ENCODE measurements at places on chromosomes 13 and 19. TPM values are rescaled to one million over a fixed set of nuclear protein-coding genes. Genes with fewer than 3 reads are reported as not detected.

GRCh38 chr13:113851480-113851803, 12.4 kb downstream of the GAS6 start:
- no peak overlapping the region for H3K4me3 ChIP-seq
- peaks cover 79% of the 10 kb centered on the region for H3K4me1 ChIP-seq
- no peaks in the 10 kb centered on the region for H3K27me3 ChIP-seq
- H3K36me3 ChIP-seq, result peaks cover 7% of the 10 kb centered on the region
- H3K27ac ChIP-seq, result peak overlapping the region; percentile 77

DNA sequence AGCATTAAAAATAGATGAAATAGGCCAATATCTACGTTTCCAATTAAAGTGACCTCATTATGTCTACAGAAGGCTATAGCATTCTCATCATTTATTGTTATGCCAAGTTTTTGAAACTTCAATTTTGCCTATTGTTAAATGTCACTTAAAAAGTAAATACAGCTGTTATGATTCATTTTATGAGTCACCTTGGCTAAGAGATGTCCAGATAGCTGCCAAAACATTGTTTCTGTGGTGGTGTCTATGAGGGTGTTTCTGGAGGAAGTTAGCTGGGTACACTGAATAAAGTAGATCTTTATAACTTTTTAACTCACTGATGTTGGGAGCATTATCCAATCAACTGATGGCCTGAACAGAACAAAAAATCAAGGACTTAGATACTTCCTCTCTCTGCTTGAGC, 1209.7 kb upstream of the PCDH9 start:
- H3K4me3 ChIP-seq, result no peak overlapping the region
- no peak for DNase-seq
- no peaks in the 10 kb centered on the region for H3K27me3 ChIP-seq
- H3K36me3 ChIP-seq, result no peaks in the 10 kb centered on the region
- no peaks in the 10 kb centered on the region for H3K4me1 ChIP-seq
- H3K27ac ChIP-seq, result no peak overlapping the region

GRCh38 chr19:55689411-55690108, 14.5 kb downstream of the EPN1 start:
- DNase-seq, result no peak
- no peaks in the 10 kb centered on the region for H3K4me1 ChIP-seq

GRCh38 chr13:113151745-113152690, 6.4 kb upstream of the PROZ start:
- peaks cover 24% of the 10 kb centered on the region for H3K4me1 ChIP-seq
- H3K4me3 ChIP-seq, result peak overlapping the region; percentile 60
- no peaks in the 10 kb centered on the region for H3K27me3 ChIP-seq

- H3K36me3 ChIP-seq, result no peaks in the 10 kb centered on the region
- H3K4me3 ChIP-seq, result no peak overlapping the region
- peaks cover 10% of the 10 kb centered on the region for H3K4me1 ChIP-seq
- H3K27ac ChIP-seq, result no peak overlapping the region
- H3K27me3 ChIP-seq, result no peaks in the 10 kb centered on the region
Measured at GRCh38 chr19:45955905-45956608, 17.6 kb downstream of the NOVA2 start.

Gene PRTN3
- total RNA-seq, result not detected

GRCh38 chr19:14325863-14326262, 55.4 kb upstream of the ADGRE5 start:
- H3K4me3 ChIP-seq, result no peak overlapping the region
- H3K27me3 ChIP-seq, result no peaks in the 10 kb centered on the region
- no peak for DNase-seq
- H3K36me3 ChIP-seq, result no peaks in the 10 kb centered on the region
- no peak overlapping the region for H3K27ac ChIP-seq
- H3K4me1 ChIP-seq, result no peaks in the 10 kb centered on the region

DNA sequence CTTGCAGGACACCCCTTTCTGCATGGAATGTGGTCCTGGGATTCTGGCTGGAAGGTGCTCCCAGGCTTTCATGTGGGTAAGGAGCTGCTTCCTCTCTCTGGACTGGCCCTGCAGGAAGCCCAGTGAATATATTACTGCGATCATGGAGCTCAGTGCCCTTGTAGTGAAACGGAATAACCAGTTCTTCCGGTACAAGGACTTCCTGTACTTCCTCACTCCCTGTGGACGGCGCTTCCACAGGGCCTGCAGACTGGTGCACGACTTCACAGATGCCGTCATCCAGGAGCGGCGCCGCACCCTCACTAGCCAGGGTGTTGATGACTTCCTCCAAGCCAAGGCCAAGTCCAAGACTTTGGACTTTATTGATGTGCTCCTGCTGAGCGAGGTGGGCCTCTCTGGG, 8.0 kb downstream of the CYP4F8 start:
- no peak for DNase-seq
- no peak overlapping the region for H3K27ac ChIP-seq
- no peaks in the 10 kb centered on the region for H3K27me3 ChIP-seq
- no peak overlapping the region for H3K4me3 ChIP-seq

DNA sequence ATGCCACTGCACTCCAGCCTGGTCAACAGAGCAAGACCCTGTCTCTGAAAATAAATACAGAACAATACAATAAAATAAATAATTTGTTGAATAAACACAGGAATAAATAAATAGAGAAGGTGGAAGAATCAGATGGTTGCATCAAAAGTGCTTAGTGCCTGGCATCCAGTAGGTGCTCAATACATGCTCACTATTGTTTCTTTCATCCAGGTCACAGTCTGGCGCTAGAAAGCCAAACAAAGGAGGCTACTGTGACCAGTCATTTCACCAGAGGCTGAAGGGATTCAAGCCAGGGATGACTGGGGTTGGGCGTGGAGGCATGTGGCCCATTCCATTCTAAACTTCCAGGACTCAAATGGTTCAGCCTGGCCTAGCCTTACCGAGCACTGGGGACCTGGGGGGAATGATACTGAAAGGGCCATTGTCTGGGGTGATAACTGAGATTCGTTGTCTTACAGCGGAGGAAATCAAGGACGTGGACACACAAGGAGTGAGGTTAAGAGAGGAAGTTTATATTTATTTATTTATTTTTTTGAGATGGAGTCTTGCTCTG, 3.6 kb upstream of the NDUFB7 start:
- no peak overlapping the region for H3K4me3 ChIP-seq
- no peak overlapping the region for H3K27ac ChIP-seq
- peaks cover 28% of the 10 kb centered on the region for H3K4me1 ChIP-seq
- no peaks in the 10 kb centered on the region for H3K27me3 ChIP-seq
- no peaks in the 10 kb centered on the region for H3K36me3 ChIP-seq

GRCh38 chr19:44847144-44848035, 1.3 kb downstream of the NECTIN2 start:
- DNase-seq, result no peak
- H3K4me3 ChIP-seq, result peak overlapping the region; percentile 90
- peaks cover 58% of the 10 kb centered on the region for H3K4me1 ChIP-seq
- H3K27me3 ChIP-seq, result no peaks in the 10 kb centered on the region
- H3K36me3 ChIP-seq, result no peaks in the 10 kb centered on the region

DNA sequence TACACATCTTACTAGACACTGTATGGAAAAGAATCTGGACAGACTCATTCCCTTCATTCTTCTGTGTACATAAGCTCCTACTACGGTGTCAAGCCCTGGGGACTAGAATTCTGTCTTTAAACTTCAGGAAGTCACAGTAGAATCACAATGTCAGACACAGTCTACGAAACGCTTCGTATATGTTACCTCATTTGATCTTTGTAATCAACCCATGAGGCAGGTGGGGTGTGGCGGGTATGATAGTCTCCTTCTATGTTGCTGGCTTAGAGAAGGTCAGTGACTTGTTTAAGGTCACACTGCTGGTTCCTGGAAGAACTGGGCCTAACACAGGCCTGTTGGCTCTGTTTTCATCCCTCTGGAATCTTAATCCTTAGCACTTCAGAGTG, 32.2 kb upstream of the TPT1 start:
- H3K36me3 ChIP-seq, result no peaks in the 10 kb centered on the region
- no peak for DNase-seq
- H3K4me3 ChIP-seq, result no peak overlapping the region
- H3K27me3 ChIP-seq, result no peaks in the 10 kb centered on the region
- H3K27ac ChIP-seq, result no peak overlapping the region

Gene SHC2
- total RNA-seq, result 26.0 TPM

Gene PRR19
- total RNA-seq, result not detected

DNA sequence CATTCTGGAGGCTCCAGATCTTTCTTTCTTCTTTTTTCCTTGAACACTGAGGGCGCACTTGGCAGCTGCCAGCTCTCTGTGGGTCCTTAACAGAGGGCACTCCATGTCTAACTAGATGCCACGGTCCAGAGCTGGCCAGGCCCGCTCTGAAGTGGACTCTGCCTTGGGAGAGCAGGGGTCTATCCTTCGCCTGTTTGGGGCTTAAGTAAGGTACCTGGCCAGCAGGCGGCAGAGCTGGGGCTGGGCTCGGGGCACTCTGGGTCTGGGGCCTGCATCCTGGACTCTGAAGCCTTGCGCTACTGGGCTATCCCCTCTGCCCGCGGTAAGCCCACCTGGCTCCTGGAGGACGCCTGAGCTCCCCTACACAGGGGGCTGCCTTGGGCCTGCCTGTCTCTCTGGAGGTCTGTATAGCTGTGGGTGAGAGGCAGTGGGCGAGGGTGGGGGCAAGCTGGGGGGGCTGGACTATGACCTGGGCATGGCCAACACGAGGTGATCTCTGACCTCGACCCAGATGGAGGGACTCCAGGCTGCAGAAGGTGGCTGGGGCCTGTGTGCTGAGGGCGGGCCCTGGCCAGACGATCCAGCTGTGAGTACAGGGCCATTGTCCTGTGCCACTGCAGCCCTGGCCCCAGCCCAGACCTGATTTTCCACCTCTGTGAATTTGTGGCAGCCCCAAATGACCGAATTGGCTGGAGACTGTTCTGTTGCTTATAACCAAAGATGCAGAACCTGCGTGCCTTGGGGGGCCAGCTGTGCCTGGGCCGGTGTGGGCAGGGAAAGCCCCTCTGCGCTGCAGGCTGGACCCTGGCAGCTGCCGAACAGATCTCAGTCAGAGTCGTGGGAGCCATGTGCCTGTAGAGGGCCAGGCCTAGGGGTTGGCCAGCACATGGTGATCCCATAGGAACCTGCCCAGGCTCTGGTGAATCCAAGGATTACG, 26.5 kb downstream of the CEBPG start:
- H3K4me1 ChIP-seq, result peaks cover 19% of the 10 kb centered on the region
- no peak overlapping the region for H3K27ac ChIP-seq
- H3K36me3 ChIP-seq, result no peaks in the 10 kb centered on the region
- H3K27me3 ChIP-seq, result no peaks in the 10 kb centered on the region
- no peak overlapping the region for H3K4me3 ChIP-seq

DNA sequence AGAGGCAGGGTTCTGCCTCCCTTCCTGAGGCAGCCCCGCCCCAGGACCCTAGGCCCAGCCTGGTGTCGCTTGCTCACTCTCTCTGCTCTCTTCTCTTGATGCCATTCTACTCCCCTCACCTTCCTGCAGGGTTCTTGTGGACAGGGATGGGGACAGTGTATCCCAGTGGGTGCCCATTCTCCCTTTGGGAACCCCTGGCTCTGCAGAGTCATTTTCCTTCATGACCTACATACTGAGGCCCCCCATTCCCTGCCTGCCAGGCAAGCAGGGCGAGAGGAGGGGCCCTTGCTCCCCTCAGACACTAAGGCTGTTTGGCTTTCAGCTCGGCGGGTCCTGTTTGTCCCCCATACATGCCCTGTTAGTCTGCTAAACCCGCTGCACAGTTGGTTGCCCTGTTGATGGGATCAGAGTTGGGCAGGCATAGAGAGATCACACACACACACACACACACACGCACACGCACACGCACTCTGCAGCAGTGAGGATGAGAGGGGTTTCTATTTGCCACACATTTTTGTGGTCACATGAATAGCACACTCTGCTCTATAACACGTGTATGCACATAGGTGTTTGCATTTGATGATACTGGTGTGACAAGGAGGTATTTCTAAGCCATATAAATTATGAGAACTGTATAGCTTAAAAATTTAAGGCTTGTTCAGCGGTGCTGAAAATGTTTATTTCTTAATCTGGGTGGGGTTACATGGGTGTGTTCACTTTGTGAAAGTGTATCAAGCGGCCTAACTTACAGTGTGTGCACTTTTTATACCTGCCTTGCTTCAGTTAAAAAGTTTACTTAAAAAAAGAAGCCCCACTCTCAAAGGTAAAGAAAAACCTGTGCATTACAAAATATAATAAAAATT, 20.3 kb downstream of the NFIX start:
- H3K4me1 ChIP-seq, result peaks cover 98% of the 10 kb centered on the region
- H3K4me3 ChIP-seq, result peak overlapping the region; percentile 24
- no peak for DNase-seq
- H3K36me3 ChIP-seq, result no peaks in the 10 kb centered on the region

Gene MIR17HG
- total RNA-seq, result 1.7 TPM

Gene CEACAM16
- not detected for total RNA-seq

DNA sequence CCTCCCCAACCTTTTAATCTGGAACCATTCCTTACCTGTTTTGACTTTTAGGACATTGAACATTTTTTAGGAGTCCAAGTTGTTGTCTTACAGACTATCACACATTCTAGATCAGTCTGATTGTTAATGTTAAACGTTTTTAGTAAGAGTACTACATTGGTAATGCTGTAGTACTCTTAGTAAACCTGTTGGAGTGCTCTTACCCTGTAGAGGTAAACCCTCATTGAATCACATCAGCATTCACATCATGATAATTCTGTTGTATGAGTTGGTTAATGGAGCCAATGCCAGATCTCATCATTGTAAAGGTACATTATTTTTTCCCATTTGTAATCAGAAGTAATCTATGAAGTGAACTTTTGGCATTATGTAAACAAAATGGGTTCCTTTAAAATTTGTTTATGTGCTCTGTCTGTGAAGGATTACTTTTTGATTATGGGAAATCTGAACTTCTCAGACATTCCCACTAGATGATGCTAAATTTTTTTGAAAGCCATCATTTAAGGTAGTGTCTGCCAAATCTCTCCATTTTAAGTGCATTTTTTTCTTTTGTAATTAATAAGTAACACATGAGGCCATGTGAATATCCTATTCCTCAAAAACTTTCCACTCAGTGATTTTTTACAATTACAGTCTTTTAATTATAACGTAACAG, 55.2 kb downstream of the VWA8 start:
- no peaks in the 10 kb centered on the region for H3K36me3 ChIP-seq
- no peaks in the 10 kb centered on the region for H3K27me3 ChIP-seq
- no peak for DNase-seq
- H3K27ac ChIP-seq, result no peak overlapping the region
- no peaks in the 10 kb centered on the region for H3K4me1 ChIP-seq

GRCh38 chr19:35713904-35714495, 3.8 kb upstream of the KMT2B start:
- no peaks in the 10 kb centered on the region for H3K36me3 ChIP-seq
- no peak overlapping the region for H3K27ac ChIP-seq
- H3K4me3 ChIP-seq, result no peak overlapping the region
- H3K27me3 ChIP-seq, result no peaks in the 10 kb centered on the region
- no peak for DNase-seq
- peaks cover 19% of the 10 kb centered on the region for H3K4me1 ChIP-seq

DNA sequence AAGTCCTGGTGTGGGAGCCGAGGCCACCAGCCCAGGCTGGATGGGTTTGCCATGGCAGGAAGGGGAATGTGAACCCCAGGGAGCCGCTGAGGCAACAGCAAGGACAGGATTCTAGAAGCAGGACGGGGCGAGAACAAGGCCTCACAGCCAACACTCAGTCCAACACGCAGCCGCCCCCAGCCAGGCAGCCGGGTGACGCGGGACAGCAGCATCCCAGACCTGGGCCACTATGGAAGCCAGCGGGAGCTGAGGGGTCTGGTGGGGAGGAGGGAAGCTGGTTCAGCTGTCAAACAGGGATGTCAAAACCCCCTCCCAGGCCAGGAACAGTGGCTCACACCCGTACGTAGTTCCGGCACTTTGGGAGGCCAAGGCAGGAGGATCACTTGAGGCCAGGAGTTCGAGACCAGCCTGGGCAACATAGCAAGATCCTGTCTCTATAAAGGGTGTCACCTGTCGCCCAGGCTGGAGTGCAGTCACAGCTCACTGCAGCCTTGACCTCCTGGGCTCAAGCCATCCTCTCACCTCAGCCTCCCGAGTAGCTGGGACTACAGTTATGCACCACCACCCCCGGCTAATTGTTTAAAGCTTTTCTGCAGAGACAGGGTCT, 6.8 kb downstream of the MEX3D start:
- H3K4me3 ChIP-seq, result no peak overlapping the region
- peaks cover 3% of the 10 kb centered on the region for H3K36me3 ChIP-seq
- H3K4me1 ChIP-seq, result peaks cover 24% of the 10 kb centered on the region
- H3K27ac ChIP-seq, result no peak overlapping the region
- no peaks in the 10 kb centered on the region for H3K27me3 ChIP-seq

All from vagina (tissue), 2 donors.